Esophagus mucosa (tissue), 1 donor: ENCODE measurements at places on chromosomes 4 and X. TPM values are rescaled to one million over a fixed set of nuclear protein-coding genes. Genes with fewer than 3 reads are reported as not detected.

The AFF2 gene
- total RNA-seq = 0.24 TPM

GRCh38 chr4:157096439-157096838 is 20.5 kb downstream of the GLRB start:
- no peak for ATAC-seq

DNA sequence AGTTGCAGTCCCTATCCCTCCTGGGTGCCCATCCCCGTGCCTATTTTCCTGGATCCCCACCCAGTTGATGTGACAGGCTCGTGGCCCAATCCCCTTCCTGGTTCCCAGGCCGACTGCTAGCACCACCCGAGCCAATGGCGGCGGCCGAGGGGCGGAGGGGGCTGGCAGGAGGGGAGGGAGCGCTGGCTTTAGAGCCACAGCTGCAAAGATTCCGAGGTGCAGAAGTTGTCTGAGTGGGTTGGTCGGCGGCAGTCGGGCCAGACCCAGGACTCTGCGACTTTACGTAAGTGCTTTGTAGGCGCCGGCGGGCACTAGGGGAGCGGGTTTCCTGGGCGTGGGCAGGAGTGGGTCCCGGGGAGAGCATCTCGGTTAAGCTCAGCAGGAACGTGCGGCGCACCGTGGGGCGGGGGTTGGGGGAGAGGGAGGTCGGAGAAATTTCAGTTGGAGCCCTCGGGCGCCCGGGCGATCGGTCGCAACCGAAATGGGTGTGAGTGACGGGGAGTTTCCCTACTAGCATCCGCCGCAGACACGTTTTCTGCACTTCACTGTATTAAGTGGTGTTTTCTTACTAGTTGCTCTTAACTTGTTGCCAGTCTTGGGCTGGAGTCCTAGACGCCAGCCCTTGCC is at the start of gene PLS3:
Gene PLS3 (plus strand): TSS at position 197 of the 627 bp plus-strand sequence. CDS start 49,077 bp downstream, outside the sequence.
- ATAC-seq = peak; percentile 77

- ATAC-seq = no peak
These were observed 53.1 kb upstream of the TSPAN5 start for GRCh38 chr4:98711526-98711925.

- ATAC-seq = no peak
These were observed 13.2 kb upstream of the SORCS2 start for GRCh38 chr4:7179158-7179557.

The TEX13B gene
- not detected for total RNA-seq

DNA sequence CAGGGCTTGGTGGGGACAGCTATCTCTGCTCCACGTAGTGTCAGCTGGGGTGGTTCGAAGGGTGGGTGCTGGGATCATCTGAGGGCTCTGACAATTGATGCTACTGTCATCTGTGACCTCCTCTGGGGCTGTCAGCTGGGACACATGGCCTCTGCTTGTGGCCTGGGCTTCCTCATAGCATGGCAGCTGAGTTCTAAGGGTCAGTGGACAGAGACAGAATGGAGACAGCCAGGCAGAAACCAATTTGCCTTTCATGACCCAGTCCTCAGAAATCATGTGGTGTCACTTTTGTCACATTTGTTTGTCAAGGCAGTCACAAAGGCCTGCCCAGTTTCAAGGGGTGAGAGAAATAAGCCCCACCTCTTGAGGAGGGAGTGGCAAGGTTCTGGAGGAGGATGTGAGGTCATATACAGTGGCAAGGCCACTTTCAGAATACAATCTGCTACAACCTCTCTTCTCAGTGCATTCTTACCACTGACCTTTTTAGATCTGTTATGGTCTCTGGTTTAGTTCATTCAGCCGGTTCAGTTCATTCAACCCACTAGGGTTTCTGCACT is 103.6 kb upstream of the BCOR start:
- peak; percentile 38 for ATAC-seq

- ATAC-seq = no peak
These were observed 139.0 kb downstream of the ATG4A start for GRCh38 chrX:108230574-108230973.

GRCh38 chr4:11878241-11878640 is 449.5 kb upstream of the HS3ST1 start:
- ATAC-seq = no peak

DNA sequence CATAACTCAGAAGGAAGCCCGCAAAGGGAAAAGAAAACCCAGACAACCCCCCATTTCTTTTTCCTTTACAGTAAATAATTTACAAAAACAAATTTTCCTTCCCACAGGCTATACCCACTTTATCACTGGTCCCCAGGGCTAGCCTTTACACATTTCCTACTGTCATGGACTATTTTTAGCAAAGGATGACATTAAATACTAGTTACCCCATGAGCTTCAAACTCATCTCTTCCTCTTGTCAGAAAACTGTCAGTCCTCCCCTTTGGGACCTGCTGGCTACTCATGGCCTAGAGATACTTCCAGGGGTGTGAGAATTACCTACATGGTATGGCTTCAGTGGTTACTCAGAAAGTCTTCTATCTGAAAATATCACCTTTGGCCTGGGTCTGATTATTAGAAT is 11.9 kb downstream of the TSC22D3 start:
- ATAC-seq = no peak

The ATG4A gene
- total RNA-seq = 7.8 TPM

- ATAC-seq = no peak
These were observed 406.4 kb downstream of the FAM47A start for GRCh38 chrX:33725535-33726210.

GRCh38 chrX:16319929-16320328 is 152.6 kb downstream of the MAGEB17 start:
- no peak for ATAC-seq

The PORCN gene
- 10.3 TPM for total RNA-seq

GRCh38 chrX:123964156-123964834 is 2.8 kb downstream of the STAG2 start:
- ATAC-seq = no peak

DNA sequence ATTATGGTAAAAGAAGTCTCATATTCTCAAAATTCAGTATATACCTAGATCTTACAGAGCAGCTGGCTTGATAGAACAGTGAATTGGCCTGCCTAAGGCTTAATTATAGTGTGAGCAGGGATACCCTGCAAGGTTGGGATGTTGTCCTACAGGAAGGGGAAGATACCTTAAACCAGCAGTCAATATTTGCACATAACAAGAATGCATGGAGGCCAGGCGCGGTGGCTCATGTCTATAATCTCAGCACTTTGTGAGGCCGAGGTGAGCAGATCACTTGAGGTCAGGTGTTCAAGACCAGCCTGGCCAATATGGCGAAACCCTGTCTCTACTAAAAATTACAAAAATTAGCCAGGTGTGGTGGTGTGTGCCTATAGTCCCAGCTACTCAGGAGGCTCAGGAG is 58.7 kb upstream of the ABCG2 start:
- no peak for ATAC-seq

- ATAC-seq = no peak
These were observed 224.6 kb downstream of the FBXO8 start for GRCh38 chr4:174058846-174059245.

The UCP1 gene
- not detected for total RNA-seq

GRCh38 chrX:134949271-134949670 is 41.5 kb upstream of the SMIM10 start:
- no peak for ATAC-seq

The ATP1B4 gene
- not detected for total RNA-seq

DNA sequence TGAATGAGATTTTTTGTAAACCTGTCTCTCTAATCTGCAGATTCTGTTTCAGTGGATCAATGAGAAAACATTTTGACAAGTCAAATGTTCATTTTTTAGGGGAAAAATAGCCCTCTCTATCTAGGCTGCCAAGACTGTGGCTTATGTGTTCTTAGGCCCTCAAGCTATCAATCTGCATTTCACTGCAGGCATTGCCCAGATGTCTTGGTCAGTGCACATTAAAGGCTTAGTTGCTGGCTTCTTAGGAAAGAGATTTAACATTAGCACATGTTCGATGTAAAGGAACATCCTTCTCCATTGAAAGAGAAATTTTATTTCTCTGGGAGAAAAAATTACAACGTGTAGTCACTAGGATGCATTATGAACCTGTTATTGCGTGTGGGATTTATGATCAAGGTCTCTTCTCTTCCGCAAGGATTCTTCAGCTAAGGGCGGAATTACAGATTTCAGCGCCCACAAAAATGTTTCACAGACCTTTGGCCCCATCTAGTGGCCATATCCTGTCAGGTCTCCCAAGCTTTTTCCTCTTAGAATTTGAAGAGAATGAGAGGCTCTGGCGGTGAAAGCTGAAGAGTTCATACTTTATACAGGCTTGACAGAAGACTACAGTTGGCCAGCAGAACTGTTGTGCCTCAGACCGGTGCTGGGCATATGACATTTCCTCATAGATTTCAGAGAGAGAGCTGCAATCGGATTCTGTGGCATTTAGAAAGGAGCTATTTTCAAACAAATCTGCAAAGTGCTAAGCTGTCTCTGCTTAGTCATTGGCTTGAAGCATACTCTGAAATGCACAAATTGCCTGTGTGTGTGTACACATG is 144.6 kb upstream of the NOCT start:
- peak; percentile 74 for ATAC-seq

DNA sequence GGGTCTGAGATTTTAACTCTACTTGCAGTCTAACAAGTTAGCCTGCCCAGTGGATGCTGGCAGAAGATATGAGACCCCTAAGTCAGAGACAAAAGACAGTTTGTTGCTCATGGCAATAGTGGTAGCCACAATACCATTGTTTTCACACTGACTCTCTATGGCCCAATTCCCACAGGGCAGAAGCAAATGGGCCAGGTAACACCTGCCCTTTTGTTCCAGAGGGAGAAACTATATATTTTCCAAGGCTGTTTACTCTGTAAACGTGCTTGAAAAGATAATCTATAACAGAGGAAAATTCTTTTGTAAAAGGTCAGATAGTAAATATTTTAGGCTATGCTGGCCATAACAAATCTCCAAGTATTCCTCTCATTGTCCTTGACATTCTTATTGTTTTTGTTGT is 57.2 kb upstream of the NPNT start:
- ATAC-seq = no peak

DNA sequence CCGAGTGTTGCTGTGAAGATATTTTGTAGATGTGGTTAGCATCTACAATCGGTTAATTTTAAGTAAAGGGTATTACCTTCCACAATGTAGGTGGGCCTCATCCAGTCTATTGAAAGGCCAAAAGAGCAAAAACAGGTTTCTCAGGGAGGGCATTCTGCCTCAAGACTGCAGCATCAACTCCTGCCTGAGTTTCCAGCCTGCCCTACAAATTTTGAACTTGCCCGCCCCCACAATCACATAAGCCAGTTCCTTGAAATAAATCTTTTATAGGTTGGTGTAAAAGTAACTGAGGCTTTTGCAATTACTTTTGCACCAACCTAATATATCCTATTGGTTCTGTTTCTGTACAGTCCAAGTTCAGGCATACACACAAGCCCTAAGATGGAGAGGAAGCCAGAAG is 22.1 kb upstream of the PI4K2B start:
- no peak for ATAC-seq

The NEXMIF gene
- total RNA-seq = 0.08 TPM

The FRMD7 gene
- not detected for total RNA-seq

DNA sequence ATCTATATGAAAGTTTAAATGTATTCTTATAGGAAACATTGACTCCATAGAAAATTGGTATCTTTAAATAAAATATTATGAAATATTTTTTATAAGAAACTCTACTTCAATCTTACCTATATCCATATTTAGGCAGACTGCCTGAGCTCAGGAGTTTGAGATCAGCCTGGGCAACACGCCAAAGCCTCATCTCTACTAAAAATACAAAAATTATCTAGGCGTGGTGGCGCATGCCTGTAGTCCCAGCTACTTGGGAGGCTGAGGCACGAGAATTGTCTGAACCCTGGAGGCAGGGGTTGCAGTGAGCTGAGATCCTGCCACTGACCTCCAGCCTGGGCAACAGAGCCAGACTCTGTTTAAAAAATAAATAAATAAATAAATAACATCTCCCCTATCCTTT is 47.5 kb downstream of the PABPC4L start:
- ATAC-seq = no peak

The KLHL5 gene
- 9.0 TPM for total RNA-seq

GRCh38 chrX:115147220-115147619 is 42.0 kb upstream of the RBMXL3 start:
- no peak for ATAC-seq

The DRD5 gene
- not detected for total RNA-seq
